Activated T-cell treated with anti-CD3 and anti-CD28 coated beads, Interleukin-2, amount 50 U/mL, for 72 hours (primary cell): ENCODE measurements at places on chromosomes 12 and 14. TPM values are rescaled to one million over a fixed set of nuclear protein-coding genes. Genes with fewer than 3 reads are reported as not detected.
A peak's percentile ranks its signal among the peaks of the same experiment; 100 is the strongest.

RNASE7 gene
- not detected for total RNA-seq

ACRBP gene
- total RNA-seq, result 6.1 TPM

SYNDIG1L gene
- total RNA-seq, result not detected

ZDHHC22 gene
- total RNA-seq, result not detected

KRT74 gene
- not detected for total RNA-seq

GPX2 gene
- total RNA-seq, result not detected

ASCL1 gene
- not detected for total RNA-seq

RABGGTA gene
- total RNA-seq, result 56.2 TPM

PFDN5 gene
- 318 TPM for total RNA-seq

KRT2 gene
- total RNA-seq, result not detected

OR6C2 gene
- total RNA-seq, result not detected

POTEG gene
- total RNA-seq, result not detected

SDS gene
- total RNA-seq, result not detected

ADGRD1 gene
- total RNA-seq, result 2.5 TPM

DNA sequence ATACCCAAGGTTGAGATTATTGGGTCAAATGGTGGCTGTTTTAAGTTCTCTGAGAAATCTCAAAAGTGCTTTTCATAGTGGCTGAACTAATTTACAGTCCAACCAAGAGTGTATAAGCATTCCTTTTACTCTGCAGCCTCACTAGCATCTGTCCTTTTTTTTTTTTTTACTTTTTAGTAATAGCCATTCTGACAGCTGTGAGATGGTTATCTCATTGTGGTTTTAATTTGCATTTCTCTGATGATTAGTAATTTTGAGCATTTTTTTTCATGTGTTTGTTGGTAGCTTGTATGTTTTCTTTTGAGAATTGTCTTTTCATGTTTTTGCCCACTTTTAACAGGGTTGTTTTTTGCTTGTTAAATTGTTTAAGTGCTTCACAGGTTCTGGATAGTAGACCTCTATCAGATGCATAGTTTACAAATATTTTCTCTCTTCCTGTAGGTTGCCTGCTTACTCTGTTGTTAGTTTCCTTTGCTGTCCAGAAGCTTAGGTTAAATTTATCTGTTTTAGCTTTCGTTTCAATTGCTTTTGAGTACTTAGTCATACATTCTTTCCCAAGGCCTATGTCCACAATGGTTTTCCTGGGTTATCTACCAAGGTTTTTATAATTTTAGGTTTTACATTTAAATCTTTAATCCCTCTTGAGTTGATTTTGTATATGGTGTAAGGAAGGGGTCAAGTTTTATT lies 881.3 kb upstream of the SEL1L start:
- DNase-seq, result no peak

DNA sequence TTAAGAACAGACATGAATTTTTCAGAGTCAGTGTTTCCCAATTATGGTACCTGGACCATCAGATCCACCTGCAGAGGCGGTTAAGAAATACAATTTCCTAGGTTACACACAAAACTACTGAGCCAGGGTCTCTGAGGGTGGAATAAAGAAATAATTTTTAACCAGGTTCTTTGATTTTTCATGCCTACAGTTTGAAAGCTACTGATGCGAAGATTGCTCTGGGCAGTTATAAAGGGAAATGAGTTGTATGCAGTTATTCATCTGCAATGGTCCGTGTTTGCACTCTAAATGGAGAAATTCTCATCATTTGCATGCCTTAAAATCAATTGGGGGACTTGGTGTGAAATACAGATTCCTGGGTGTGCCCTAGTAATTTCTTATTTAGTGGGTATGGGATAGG lies 89.7 kb downstream of the ERGIC2 start:
- DNase-seq, result no peak

- no peak for DNase-seq
These were observed 70.7 kb downstream of the CDK17 start for GRCh38 chr12:96329545-96329944.

- no peak for DNase-seq
These were observed 25.0 kb downstream of the PRICKLE1 start for GRCh38 chr12:42564556-42564955.

DNA sequence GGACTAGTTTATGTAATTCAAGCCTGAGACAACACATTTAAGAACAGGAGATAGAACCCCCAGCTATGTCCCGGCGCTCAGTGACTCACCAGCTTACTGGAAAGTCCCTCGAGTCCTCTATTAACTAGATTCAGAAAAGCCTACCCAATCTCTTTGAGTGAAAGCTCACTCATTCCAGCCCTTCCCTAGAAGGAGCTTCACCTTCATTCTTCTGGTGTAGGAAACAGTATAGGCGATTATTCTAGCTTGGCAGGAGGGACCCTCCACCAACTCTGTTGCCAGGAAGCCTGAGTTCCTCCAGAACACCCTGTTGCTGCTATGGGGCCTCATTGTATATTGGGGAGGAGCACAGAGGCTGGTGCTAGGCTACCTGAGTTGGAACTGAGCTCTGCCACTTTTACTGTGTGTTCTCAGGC lies 57.2 kb upstream of the AEBP2 start:
- peak; percentile 61 for DNase-seq

DNA sequence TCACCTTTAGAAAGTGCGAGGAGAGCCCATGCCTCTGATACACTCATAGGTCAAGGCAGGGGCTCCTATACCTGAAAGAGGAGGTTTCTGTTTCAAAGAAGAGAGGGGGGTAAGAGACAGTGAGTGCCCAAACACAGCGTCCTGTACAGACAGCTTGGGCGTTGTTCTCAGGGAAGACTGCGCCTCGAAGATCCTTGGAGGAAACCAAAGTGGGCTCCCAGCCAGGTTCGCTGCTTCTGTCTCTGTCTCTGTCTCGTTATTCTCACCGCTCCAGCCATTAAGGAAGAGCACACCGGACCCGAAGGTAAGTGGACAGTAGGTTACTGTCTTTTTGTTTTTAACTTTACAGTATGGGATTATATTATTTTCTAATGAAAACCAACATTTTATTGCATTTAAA lies 5.8 kb upstream of the IFI27 start:
- DNase-seq, result no peak

- DNase-seq, result no peak
These were observed 15.1 kb downstream of the NAV3 start for GRCh38 chr12:77845831-77846230.

DNA sequence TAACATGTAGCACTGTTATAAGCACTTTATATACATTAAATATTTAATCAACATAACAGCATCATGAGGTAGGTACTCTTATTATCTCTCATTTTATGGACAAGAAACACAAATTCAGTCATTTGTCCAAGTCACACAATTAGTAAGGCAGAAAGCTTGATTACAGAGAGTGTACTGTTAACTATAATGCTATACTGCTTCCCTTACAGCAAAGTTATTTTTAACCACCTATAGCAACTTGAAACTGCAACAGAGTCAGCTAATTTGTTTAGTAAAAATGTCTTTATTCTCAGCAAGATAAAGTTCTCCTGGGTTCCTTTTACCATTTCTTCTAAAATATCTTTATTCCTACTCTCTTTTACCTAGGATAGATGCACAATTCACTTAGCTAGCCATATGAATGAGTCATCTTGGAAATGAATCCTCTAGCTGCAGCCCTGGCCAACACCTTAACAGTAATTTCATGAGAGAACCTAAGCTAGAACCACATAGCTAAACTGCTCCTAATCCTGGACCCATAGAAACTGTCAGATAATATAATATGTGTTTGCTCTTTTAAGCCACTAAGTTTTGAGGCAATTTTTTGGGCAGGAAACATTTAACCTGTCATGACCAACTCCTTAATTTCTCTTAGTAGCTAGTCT lies 90.2 kb upstream of the HECTD1 start:
- DNase-seq, result no peak

- DNase-seq, result no peak
These were observed 13.6 kb upstream of the EMP1 start for GRCh38 chr12:13182881-13183280.

DNA sequence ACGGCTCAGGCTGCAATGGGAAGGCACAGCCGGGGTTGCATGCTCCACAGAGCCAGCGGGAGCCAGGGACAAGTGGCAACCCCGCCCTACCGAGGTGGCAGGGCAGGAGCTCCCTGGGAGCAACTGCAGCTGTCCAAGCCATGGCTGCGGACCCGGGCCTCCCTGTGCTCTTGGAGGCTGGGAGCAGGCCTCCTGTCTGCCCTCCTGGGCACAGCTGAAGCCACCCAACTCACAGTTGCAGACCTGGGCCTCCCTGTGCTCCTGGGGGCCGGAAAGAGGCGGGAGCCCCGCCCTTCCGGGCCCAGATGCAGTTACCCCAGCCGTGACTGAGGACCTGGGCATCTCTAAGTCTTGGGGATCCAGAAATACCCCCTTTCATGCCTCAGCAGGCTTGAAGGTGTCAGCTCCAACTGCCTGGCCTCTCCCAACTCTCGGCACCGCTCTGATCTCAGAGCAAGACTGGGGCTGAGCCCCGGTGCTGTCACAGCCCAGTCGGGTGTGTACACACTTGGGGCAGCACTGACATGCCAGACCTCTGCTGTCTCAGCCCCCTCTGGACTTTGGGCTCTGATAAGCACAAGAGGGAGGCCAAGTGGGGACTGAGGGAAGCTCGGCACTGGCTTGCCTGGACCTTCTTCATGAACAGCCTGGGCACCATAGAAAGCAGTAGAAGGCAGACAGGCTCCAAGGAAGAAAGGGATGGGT lies 7.5 kb upstream of the RASSF9 start:
- no peak for DNase-seq

- DNase-seq, result no peak
These were observed 81.1 kb upstream of the GTF2A1 start for GRCh38 chr14:81301813-81302212.

DNA sequence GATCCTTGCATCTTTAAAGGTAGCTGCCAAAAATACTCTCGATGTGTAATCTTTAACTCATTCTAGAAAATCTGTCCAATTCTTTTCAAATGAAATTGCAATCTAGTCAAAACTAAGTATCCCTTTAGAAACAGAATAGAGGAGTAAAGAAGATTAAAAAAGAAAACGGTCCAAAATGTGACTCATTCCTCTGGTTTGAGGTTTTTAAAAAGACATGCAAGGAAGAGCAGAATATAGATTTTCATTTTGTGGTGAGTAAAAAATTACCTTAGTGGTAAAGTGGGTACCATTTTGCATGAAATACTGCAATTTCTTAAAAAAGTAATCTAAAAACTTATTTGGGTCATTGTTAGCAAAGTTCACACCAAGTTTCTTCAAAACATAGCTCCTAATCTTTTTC lies 108.4 kb downstream of the BRMS1L start:
- no peak for DNase-seq

GRCh38 chr14:77094672-77095284 lies 3.3 kb upstream of the CIPC start:
- peak; percentile 78 for DNase-seq

- DNase-seq, result no peak
These were observed 26.5 kb downstream of the AP5M1 start for GRCh38 chr14:57295239-57295638.

GRCh38 chr14:73386342-73386741 lies 72.0 kb downstream of the NUMB start:
- DNase-seq, result no peak

DNA sequence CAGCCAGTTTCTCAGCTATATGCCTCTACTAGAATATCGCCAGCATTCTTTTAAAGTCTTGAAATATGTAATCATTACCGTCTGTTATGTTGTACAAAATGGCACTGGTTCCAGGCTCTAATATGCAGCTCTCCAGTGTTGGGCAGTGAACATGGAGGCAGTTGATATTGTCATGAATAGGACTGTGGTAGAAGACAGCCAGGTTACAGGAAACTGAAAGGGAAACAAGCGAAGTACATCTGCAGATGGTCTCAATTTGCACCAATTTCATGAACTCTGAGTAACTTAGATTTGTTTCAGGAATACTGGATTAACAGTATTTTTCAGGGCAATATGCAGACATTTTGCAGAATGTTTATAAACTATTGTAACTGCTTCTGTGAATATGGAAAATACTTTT lies 13.4 kb upstream of the KLHL42 start:
- DNase-seq, result no peak

GRCh38 chr14:104294983-104295680 lies 156.7 kb downstream of the KIF26A start:
- DNase-seq, result no peak

DNA sequence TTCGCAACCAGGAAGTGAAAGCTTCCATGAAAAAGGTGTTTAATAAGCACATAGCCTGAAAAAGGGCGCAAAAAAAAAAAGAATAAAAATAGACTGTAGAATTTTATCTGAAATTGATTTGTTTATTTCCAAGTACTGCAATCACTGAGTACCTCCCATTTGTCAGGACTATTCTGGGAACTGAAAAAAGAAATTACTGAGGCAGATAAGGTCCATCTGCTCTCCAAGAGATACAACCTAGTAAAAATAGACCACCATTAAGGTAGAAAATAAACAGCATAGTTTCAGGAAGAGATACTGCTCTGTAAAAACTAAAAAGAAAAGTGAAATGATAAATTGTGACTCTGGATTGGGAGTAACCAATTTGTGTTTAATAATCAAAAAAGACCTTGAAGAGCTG lies 24.7 kb downstream of the OR4N2 start:
- DNase-seq, result no peak

GRCh38 chr14:26078561-26078960 lies 519.3 kb downstream of the NOVA1 start:
- no peak for DNase-seq

- no peak for DNase-seq
These were observed 794.3 kb upstream of the NOVA1 start for GRCh38 chr14:27392153-27392552.

DNA sequence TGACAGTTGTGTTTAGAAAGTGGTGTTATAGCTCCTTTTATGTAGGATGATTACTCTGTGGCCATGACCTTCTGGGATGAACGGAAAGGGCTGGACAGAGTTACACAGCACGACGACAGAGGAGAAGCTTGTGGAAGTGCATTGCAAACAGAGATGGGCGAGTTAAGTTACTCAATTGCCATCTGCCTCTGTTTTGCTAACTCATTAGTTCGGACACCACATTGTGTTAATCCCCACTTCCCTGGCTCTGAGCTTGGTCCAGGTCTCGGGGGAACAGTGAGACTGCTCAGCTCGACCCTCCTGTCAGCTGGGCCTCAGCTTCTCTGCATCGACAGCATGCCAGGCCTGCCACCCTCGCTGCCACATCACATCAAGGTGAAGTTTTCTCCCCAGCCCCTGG lies 408.0 kb downstream of the ZFP36L1 start:
- no peak for DNase-seq

GRCh38 chr14:35808076-35808637 lies 938 bp downstream of the RALGAPA1 start:
- DNase-seq, result peak; percentile 14

DNA sequence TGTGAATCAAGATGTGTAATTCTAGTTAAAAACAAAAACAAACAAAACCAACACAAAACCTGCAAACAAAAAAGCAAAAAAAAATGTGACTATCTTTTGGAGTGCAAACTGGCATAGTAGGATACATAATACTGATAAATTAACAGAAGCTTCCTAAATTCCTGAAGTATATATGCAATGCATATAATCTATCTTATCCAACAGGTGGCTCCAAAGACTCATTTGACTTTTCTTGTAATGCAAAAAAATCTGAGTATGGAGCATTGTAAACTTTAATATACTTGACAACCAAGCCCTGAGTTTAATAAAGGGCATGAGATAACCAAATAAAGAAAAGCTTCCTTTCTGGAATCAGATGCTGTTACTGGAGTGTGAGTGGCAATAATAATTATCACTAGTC lies 1003.6 kb downstream of the FSCB start:
- no peak for DNase-seq

GRCh38 chr14:26427097-26427496 lies 170.7 kb downstream of the NOVA1 start:
- no peak for DNase-seq

- no peak for DNase-seq
These were observed 12.9 kb upstream of the MSI1 start for GRCh38 chr12:120381752-120382419.

GRCh38 chr12:6307529-6307928 lies 3.0 kb upstream of the PLEKHG6 start:
- no peak for DNase-seq
